M059J (cell line): ENCODE measurements at places on chromosomes 7 and 10. TPM values are rescaled to one million over a fixed set of nuclear protein-coding genes. Genes with fewer than 3 reads are reported as not detected.
A peak's percentile ranks its signal among the peaks of the same experiment; 100 is the strongest.

DNA sequence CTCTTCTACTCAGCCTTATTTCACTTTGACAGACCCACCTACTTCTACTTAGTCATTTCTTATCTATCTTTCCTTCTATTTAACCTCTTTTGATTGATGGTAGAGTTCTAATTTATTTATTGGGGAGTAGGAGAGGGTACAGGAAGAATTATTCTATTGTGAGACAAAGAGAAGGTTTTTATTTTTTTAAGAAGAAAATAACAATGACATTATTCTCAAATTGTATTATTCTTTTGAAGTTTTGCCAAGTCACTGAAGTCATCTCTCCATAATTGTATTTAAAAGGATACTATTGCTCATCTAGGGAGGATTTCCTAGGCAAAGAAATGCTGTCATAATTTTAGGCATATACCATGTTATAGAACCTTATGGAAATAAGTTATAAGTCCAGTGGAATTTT lies 52.7 kb downstream of the ITGB8 start:
- DNase-seq = no peak

DNA sequence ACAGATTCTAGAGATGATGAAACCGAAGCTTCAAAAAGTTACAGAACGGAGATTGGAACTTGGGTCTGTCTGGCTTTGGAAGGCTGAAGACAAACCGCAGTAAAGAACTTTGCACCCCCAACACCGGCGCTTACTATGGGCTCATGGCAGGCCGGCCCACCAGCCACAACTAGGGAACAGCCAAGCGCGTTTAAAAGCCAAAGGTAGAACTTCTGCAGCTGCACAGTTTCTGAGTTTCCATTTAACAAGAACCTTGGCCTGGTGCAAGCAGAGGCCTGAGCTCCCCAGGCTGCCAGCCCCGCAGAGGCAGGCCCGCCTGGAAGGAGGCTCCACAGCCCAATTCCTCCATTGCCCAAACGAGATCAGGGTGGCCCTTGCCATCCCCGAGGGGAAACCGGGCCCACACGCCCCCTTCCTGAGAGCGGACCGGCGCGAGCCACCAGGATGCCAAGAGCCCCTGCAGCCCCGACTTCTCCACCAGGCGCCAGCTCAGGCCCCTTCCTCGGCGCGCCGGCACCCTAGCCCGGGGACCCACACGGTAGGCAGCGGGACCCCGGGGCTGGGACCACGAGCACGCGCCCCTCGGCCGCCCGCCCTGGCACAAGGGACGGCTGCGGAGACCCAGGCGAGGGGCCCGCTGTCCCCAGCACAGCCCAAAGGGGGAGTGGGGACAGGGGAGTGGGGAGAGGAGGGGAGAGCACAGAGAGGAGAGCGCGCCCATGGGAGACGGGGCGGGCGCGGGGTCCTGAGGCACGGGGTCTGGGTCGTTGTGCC lies 566 bp downstream of the MAD1L1 start:
- peak; percentile 24 for DNase-seq

- DNase-seq = peak; percentile 56
These were observed 288.9 kb downstream of the KCNMA1 start for GRCh38 chr10:77348751-77349150.

DNA sequence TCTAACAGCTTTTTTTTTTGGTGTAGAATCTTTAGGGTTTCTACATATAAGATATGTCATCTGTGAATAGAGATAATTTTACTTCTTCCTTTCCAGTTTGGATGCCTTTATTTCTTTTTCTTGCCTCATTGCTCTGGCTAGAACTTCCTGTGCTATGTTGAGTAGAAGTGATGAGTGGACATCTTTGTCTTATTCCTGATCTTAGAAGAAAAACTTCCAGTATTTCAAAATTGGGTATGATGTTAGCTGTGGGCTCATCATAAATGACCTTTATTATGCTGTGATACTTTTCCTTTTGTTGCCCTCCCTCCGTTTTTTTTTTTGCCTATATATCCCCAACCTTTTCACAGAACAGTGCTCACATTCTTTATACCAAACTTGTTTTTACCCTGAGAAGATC lies 8.8 kb downstream of the AGK start:
- no peak for DNase-seq

The ASZ1 gene
- not detected in 2 replicates for total RNA-seq

DNA sequence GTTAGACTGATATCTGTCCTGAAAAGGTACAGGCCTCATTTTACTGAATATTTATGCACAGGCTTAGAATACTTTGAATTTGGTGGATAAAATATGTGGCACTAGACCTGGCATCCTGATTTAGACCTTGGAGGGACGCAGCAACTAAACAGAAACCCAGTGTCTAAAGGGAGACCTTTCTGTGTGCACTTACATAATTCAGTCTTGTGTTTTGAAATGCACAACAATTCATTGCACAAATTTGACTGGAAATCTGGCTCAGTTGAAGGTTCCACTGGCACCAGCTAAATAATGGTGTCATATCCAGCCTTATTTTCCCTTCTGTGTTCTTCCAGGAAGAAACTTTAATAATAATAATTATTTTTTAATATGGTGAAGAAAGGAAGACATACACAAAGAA lies 142.1 kb downstream of the SND1 start:
- no peak for DNase-seq

DNA sequence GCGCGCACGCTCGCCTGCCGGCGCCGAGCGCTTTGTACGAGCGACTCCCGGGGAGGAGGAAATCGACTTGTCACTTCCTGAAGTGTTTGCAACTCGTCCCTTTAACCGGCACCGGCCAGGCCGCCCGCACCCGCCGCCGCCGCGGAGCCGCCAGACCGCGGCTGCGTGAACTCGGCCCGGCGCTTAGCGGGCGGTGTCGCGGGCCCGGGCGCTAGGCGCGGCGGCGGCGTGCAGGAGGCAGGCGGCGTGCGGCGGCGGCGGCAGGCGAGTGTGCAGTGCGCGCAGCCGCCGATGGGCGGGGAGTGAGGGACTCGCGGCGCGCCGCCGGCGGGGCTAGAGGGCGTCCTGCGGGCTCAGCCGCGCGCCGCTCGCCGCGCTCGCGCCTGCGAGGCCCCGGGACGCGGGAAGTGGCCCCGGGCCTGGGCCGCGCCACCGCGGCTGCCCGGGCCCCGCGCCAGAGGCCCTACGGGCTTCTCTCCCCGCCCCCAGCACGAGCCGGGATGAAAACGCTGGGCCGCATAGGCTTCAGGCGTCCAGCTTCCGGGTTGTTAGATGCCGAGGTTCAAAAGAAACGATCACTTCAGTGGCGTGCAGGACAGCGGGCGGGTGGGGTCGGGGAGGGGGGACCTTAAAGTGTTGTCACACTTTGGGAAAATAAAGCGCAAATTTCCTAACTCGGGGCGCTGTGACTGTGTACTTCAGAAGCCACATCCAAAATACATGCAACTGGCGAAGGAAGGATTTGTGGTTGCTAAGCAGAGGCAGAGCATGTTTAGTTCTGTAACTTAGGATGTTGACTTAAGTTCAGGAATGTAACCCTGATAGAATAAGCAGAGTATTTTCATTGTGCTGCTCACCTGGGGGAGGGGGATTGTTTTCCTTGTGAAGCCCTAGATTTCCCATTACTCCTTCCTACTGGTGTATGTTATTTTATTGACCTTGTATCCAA lies at the start of gene FAM53B:
FAM53B (minus strand) TSS at position 277 of the 949 bp plus-strand sequence. CDS start 37,665 bp downstream, outside the sequence.
- peak; percentile 85 for DNase-seq

The DDC gene
- total RNA-seq = not detected in 2 replicates

- peak; percentile 99 for DNase-seq
These were observed 167.3 kb downstream of the EGFR start for GRCh38 chr7:55185941-55186609.

DNA sequence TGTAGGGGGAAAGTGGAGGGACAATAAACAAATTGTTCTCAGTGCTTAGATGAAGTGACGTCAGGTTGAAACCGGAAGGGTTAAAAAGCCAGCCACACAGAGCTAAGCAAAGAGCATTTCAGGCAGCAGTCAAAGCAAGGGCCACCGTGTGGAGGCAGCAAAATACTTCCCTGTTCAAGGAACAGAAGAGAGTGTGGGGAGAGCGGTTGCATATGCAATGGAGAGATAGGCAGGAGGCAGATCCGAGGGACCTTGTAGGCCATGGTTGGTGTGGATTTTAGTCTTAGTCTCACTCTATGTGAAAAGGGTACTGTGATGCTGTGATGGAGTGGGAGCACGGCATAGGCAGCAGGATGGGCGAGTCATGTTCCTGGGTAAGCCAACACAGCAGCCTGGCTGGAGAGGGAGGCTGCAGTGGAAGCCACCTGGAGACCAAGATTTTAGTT lies 3.8 kb upstream of the STN1 start:
- no peak for DNase-seq
